CD4-positive, alpha-beta T cell treated with Interleukin-2 at 100 ng/mL for 4 hours (primary cell): ENCODE measurements at places on chromosomes 13 and 19.

DNA sequence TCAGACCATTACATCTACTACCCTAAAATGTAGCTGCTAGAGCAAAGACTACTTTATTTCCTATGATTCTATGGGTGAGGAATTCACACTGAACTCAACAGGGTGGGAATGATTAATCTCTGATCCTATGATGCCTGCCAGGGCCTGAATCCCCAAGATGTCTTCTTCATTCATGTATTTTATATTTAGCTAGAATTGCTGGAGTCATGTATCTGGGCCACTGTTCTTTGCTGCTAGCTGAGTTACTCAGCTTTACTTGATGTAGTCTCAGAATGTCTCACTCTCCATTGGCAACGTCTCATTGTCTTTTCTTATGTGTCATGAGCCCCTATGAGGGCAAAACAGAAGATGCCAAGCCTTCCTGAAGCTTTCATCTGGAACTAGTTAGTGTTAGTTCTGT lies 21.1 kb downstream of the ZNF582 start:
- DNase-seq = no peak

DNA sequence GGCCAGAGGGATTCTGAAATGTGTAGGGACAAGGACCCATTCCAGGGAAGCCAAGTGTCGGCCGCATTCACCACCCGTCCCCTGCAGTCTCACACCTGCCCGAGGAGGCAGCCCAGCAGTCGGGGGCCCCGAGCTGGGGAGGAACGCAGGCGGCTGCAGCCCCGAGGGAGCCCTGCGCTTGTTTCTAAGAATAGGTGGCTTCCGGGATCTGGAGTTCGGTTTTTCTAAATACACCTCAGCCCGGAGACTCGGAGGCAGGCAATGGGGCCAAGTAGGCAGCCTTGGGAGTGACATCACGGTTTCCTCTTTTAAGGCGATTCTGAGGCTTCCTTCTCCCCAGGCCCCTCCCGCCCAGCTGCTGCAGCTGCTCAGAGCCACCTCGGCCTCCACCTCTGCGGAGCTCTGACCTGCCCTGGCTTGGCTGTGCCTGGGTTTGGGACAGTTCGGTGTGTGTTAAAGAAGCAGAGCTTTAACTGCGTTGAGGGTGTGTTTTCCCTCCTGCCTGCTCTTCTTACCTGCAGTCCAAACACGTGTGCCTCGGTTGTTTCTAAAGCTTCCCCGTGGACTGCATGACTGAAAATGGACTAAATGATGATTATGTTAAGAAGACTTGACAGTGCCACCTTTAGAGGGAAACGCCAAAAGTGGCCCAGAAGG lies 80.5 kb downstream of the COL4A2 start:
- no peak for DNase-seq

- DNase-seq = peak; percentile 10
Observed at GRCh38 chr13:112066624-112067004, 335 bp upstream of the SOX1 start.

DNA sequence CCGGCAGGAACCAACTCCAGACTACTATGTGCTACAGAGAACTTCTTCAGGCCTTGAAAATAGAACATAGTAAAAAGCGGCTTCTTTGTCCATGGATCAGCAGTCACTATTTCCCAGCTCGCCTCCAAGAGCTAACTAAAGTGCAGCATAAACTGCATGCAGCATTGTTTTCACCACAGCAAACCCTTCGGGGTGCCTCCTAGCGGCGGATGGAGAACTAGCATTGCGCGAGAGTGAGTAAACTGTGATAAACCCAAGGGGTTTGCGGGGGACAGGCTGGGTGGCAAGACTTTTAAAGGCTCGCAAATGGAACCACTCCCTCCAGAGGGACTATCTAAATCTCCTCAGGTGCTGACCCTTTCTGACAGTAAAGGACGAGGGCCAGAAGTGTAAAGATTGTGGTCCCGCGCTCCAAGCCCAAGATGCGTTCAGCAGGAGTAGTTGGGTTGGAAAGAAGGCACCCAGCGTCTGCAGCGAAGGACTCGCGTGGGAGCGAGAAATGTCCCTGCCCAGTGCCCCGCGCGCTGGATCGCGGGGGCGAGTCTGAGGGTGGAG lies 21.5 kb upstream of the SGCG start:
- DNase-seq = no peak

DNA sequence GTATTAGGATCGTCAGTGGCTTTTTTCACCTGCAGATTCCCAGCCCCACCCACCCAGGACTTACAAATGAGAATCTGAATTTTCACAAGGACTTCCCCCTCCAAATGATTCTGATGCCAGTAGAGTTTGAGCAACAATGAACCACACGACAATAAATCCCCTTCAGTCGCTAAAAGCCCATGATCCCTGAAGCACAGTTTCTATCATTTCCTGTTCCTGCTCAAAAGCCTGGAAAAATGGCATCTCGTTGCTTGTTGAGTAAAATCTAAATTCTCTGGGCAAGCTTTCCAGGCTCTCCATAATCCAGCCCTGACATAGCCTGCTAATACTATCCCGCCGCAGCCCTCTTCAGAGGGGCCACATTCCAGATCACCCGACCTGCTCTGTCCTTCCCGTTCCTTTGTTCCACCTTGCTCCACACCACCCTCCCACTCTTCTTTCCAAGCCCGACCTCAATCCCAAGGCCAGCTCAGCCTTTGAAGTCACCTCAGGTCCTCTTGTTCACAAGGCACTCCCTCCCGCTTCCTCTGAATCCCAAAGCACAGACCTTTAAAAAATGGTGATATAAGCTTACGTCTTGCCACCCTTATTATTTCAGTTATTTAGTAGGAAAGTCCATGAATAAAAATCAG lies 67.9 kb downstream of the NUFIP1 start:
- no peak for DNase-seq

- peak; percentile 77 for DNase-seq
Observed at GRCh38 chr19:11339254-11340098, at the start of gene RAB3D. TSS of gene RAB3D (minus strand) at chr19:11339657. CDS start at chr19:11337399, 2,258 bp downstream.

DNA sequence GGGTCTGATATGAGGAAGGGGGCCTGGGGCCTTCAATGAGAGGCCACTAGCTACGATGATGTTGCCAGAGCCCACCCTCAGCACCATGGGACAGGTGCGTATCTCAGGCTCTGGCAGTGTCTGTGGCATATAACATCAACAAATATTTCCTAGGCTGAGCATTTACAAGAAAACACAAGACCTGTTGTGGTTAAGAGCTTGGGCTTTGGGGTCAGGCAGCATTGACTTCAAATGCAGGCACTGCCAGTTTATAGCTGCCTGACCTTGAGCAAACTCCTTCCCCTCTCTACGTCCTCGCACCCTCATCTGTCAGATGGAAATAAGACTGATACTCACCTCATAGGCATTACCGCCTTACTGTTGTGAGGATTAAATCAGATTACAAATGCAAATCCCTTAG lies 156.0 kb downstream of the KATNAL1 start:
- DNase-seq = no peak
